CMK (cell line): ENCODE measurements at places on chromosomes 11 and 22.
A peak's percentile ranks its signal among the peaks of the same experiment; 100 is the strongest.

DNA sequence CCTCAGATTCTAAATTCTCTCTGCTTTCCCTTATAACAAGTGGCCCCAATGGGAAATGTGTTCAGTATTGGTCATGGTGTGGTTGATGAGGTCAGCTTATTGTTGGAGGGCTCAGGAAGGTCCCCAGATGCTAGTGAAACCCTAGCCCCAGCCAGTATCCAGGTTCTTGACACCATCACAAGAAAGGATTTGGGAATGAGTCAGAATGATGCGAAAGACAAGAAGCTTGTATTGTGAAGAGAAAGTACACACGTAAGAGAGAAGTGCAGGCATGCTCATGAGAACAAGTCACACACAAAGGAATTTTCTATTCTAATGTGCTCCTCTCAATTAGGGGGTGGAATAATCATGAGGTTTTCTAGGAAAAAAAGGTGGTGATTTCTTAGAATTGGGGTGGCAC lies 34.9 kb upstream of the TRPC6 start:
- DNase-seq: no peak

DNA sequence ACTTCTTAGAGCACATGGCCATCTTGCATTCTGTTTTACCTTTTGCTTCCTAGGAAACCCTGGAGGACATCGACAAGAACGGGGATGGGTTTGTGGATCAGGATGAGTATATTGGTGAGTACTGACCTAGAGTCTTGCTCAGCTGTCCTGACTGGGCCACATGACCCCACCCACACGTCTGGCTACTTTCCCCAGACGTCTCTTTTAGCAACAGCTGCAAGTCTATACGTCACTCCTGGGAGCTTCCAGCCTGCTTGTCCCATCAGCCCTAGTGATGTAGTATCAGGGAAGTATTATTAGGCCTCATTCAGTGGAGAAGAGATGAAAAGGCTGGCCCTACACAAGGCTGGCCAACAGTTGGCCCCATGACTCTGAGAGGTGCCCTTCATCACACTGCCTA lies 9.6 kb downstream of the RCN1 start:
- DNase-seq: no peak

DNA sequence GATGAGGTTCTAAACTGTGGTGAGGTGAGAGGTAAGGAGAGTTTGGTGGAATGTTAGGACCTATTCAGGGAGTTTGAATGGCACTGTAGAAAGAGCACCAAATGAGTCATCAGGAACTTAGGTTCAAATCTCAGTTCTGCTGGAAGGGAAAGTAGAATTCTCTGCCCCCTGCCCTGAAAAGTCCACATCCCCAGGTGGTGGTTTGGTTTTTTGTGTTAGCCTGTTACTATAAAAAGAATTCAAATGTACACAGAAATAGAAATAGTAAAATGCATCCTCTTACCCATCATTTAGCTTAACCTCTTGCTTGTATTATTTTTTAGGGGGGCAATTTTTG lies 20.2 kb downstream of the PPFIBP2 start:
- no peak for DNase-seq

DNA sequence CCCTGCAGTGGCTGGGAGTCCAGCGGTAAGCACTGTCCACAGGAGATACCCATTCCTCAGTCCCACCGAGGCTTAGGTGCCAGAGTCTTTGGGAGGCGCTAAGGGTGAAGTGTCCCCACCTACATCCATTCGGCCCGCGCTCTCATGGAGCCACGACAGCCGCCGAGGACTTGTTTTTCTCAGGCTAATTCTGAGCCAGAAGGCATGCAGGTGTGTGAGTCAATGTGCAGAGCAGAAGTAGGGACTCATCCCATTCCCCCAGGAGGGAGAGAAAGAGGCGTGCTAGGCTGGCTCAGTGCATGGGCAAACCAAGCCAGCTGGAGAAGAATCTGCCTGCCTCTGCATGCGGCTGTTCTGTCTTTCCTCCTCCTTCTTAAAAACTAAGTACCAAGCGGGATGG lies 46.6 kb downstream of the KCNC1 start:
- DNase-seq: no peak

- no peak for DNase-seq
Observed at GRCh38 chr22:48722661-48723060, 1105.0 kb downstream of the BRD1 start.

- no peak for DNase-seq
Observed at GRCh38 chr11:40306938-40307548, 1152.4 kb downstream of the LRRC4C start.

DNA sequence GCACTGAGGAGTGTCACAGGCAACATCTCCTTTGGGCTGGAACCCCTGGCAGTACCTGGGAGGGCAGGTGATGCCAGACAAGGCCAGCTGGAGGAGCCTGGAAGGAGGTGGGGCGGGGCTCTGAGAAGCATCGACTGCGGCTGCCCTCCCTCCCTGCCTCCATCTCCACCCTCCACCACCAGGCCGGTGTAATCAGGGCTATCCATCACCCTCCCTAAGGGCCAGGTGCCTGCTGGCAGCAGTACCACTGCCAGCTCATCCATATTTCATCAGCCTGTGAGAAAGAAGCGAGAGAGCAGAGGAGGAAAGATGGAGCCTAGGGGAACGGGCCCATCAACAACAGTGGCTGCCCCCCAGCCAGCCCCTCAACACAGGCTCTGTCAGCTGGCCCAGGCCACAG lies 51.4 kb upstream of the RASD2 start:
- no peak for DNase-seq

- no peak for DNase-seq
Observed at GRCh38 chr11:75939992-75940391, 125.0 kb downstream of the UVRAG start.

DNA sequence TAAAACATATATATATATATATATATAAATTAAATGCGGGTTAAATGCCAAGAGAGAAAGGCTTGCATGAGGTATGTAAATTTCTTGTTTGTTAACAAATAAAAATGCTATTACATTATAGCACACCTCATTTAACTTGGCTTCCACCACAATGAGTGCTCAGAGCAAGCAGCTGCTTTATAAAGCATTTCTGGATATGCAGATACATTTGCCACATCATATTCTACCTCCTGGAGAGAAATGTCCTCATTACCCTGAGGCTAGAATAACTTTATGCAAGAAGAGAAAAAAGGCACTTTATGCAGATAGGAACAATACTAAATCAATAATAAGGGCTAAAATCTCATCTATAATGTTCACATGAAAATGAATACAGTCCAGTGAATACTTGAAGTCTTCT lies 181.7 kb upstream of the CCDC90B start:
- no peak for DNase-seq

- no peak for DNase-seq
Observed at GRCh38 chr11:91947215-91947820, 277.3 kb upstream of the FAT3 start.

DNA sequence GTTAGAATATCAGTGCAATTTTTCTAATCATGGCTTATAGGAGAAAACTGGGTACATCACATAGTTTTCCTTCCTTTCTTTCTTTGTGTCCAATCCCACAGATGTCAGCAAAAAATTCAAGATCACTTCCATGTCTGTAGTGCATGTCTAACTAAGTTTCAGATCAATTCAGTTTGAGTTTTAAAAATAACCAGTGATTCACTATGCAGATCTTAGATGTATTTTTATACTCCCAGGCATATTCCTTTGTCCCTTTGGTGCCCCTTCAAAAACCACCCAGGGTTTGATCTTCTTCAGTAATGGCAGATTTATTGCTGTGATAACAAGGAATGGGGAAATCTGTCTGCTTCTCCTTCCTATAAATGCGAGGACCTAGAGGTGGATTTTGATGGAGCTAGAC lies 915.6 kb downstream of the METTL15 start:
- no peak for DNase-seq

DNA sequence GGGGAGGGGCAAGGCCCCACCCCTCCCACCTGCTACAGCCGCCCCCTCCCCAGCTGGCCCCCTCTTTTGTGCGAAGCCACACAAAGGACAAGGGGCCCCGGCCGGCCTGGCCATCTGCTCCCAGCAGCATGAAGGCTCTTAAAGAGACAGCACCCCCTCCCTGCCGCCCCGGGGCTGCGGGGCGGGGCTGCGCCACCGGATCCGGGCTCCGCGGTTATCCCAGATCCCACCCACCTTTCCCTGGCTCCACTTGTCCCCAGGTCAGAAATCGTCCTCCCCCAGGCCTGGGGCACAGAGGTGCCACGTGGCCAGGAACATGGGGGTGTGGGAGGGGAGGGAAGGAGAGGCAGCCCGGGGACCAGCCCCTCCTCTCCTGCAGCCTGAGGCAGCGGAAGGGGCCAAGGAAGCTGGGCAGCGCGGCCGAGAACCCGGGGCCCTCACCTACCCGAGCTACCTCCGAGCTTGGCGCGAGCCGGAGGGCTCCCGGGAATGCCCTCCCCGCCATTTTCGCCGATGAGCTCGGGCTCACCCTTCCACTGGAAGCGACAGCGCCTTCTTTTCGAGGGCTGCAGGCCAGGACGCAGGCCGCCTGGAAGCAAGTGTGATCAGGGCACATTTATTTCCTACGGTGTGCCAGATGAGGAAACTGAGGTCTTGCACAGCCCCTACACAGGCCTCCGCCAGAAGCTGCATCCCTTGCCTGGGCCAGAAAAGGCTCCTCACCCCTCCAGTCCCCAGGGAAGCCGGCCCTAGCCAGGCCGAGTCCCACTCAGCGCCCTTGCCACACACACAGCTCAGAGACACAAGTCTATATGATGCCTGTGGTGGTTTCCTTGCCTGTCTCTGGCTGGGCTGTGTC lies 2.5 kb upstream of the RCOR2 start:
- no peak for DNase-seq

GRCh38 chr11:73401217-73401923 lies 25.2 kb downstream of the RELT start:
- DNase-seq: no peak

- DNase-seq: no peak
Observed at GRCh38 chr22:35984183-35985175, 44.1 kb downstream of the RBFOX2 start.

GRCh38 chr11:112238041-112238440 lies 11.8 kb downstream of the PTS start:
- no peak for DNase-seq

GRCh38 chr11:61955422-61956135 lies 5.4 kb downstream of the BEST1 start:
- no peak for DNase-seq

DNA sequence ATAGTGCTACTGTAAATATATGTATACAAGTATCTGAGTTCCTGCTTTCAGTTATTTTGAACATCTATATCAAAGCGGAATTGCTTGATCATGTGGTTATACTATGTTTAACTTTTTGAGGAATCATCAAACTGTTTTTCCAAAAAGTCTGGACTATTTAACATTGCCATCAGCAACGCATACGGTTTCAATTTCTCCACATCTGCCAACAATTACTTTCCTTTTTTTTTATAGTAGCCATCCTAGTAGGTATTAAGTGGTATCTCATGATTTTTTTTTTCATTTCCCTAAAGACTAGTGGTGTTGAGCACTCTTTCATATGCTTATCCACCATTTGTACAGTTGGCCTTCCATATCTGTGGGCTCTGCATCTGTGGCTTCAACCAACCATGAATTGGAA lies 1.3 kb upstream of the UBE4A start:
- DNase-seq: no peak

DNA sequence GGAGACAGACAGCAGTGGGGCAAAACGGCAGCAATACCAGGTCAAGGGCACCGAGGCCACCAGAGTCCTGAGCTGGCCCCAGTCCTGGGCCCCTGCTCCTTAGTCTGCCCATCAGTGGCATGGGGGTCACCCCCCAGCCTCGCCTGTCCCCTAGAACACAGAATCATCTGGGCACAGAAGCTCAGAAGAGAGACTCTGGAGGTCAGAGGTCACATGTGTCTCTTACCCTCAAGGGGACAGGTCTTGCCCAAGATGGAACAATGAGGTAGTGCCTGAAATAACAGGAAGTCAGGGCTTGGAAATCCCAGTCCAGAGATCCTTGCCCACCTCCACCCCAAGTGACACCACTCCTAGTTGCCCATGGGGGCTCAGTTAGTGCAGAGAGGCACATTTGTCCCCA lies 20.6 kb downstream of the PDE2A start:
- DNase-seq: no peak

- DNase-seq: peak; percentile 36
Observed at GRCh38 chr11:86793307-86793706, 7.0 kb upstream of the PRSS23 start.

DNA sequence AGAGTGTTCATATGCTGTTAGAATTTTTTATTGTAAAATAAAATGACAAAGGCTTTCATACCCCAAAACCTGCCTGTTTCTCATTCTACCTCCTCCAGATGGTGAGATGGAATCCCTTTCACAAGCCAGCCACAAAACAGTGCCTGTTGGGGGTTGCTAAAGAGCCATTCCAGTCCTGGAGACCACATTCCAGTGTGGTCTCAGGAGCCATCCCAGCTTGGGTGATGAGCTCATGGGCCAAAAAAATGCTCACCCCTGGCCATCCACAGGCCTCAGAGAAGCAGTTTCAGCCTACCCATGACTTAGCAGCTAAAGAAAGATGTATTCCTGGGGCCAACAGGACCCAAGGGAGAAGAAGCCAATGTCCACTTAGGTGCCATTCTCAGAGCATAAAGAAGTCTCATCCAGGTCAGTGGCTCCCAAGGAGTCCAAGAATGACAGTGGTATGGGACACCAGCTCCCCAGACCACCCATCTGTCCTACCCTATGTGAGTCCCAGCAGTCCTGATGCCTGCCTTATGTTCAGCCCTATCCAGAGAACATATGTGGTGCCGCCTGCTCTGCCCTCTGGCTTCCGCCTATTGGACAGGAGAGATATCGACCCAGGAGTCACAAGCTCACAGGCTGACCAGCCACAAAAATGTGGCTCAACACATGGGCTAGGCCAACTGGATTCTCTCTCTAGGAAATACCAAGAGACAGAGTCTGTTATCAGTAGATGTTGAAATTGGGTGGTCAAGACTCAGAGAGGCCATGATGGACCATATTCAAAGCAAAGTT lies 26.4 kb downstream of the C11orf91 start:
- DNase-seq: no peak

- DNase-seq: peak; percentile 64
Observed at GRCh38 chr11:13348305-13348704, 70.7 kb downstream of the BMAL1 start.

DNA sequence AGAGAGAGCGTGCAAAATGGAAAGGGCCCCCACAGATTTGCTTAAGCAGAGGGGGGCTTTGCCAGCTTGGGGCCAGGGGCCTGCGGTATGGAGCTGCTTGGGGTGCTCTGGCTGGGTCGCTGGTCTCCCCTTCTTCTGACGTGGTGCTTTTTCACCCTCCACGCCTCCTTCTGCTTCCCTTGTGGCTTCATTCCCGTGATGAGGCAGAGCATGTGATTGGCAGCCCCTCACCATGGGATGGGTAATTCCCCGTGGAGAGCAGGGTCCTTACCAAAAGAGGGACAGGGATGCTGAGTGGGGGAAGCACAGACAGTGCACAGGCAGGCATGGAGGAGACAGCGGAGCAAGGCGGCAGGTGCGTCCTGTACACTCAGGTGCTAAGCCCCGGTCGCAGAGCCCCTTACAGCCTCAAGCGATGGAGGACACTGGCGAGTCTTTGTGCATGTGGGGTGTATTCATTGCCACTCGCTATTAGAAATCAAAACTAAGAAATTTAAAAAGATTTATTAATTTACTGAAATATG lies 19.9 kb upstream of the GRAMD4 start:
- no peak for DNase-seq

GRCh38 chr11:69010964-69011623 lies 2.0 kb downstream of the MRGPRF start:
- no peak for DNase-seq

- DNase-seq: peak; percentile 67
Observed at GRCh38 chr11:67024410-67024809, 1.5 kb downstream of the SYT12 start.

- no peak for DNase-seq
Observed at GRCh38 chr11:35163702-35164496, 24.9 kb downstream of the CD44 start.

GRCh38 chr11:122491509-122491908 lies 164.0 kb upstream of the UBASH3B start:
- DNase-seq: peak; percentile 20

- no peak for DNase-seq
Observed at GRCh38 chr22:43858156-43858895, 4.0 kb downstream of the SULT4A1 start.
